ENCODE measurements at places on chromosomes 6 and 20. TPM values are rescaled to one million over a fixed set of nuclear protein-coding genes. Genes with fewer than 3 reads are reported as not detected.

The BMP7 gene
- total RNA-seq: 15.3 TPM

The CYP39A1 gene
- total RNA-seq: 0.84 TPM

The CPNE5 gene
- total RNA-seq: 0.29 TPM

DNA sequence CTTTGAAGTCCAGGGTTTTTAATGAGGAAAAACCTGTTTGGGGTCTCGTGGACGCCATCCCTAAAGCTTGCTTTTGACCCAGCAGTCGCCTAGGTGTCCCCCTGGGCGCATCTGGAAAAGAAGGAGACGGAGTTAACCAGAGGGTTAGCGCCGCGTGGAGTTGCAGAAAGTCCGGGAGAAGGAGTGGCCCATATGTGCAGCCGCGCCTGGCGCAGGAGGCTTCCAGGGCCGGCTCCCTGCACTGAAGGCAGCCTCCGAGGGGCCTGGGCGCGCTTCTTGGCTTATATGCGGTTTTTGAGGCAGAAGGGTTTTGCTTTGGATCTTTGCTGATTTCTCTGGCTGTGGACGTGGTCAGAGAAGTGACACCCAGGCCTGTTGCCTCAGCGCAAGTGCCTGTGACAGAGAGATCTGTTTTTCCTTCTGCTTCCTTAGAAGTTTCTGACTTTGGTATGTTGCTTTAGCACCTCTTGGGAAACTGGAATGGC is 987 bp downstream of the TMEM181 start:
- DNase-seq: no peak

GRCh38 chr6:71197780-71198179 is 90.8 kb upstream of the OGFRL1 start:
- peak; percentile 90 for DNase-seq

- peak; percentile 99 for DNase-seq
Measured at GRCh38 chr6:146913842-146914488, 290.3 kb upstream of the STXBP5 start.

GRCh38 chr20:19321176-19321575 is 108.7 kb downstream of the SLC24A3 start:
- no peak for DNase-seq

- DNase-seq: no peak
Measured at GRCh38 chr6:7532821-7533220, 8.7 kb upstream of the DSP start.

GRCh38 chr6:158311193-158311592 is 1.1 kb upstream of the TULP4 start:
- DNase-seq: no peak

DNA sequence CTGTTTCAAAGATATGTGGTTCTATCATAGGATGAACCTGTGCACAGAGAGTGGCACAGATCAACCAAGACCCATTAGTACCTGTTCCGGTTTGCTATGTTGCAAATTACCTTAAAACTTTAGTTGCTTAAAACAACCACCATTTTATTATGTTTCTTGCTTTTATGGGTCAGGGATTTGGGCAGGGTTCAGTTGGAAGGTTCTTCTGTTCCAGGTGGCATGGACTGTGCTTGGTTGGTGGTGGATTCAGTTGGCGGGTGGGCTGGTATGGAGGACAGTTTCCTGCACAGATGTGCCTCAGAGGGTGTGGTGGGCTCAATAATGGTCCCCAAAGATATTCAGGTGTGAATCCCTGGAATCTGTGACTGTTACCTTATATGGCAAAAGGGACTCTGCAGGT is 166.3 kb downstream of the SLC35B3 start:
- DNase-seq: no peak

DNA sequence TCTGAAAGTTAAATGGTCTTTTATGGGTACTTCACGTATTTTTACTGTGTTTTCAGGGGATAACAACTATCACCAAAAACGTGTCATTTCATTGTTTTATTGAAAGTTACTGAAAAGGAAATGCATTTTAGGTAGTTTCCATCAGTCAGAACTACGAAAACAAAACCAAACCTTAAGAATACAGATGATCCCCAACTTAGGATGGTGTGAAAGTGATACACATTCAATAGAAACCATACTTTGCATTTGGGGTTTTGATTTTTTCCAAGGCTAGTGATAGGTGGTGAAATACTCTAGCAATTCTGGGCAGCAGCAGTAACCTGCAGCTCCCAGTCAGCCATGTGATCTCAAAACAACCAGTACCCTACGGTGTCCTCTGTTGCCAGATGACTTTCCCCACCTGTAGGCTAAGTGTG is 25.9 kb upstream of the EFHC1 start:
- no peak for DNase-seq

DNA sequence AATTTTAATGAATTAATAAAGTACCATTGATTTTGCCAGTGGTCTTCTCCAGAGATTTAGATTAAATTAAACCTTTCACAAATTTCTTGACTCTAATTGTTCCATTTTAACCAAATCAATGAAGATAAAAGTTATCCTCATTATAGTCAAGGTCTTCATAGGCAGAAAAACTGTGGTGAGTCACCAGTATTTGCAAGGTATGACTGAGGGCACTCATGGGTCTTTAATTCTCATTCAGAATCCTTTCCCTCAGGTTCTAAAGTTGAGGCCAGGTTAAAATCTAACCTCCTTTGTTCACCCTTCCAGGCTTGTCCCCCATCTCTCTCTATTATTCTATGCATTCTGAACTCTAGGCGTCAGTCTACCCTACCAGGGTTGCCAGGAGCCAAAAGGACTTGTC is 93.9 kb downstream of the JAG1 start:
- DNase-seq: no peak

DNA sequence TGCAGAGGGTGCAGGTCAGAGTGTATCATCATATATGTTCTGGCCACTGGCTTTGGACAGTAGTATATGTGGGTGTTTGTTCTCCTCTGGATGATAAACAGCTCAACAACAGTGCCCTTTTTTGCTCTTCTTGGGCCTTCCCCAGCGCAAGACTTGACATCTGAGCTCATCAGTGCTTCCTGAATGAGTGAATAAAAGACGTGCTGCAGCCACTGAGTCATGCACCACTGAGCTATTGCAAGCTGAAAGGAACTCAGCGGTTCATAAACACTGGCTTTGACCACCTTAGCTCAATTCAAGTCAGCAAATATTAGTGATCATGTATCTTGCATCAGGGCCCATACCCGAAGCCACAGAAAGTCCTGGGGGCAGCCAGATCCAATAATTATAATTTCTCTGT is 105.3 kb upstream of the KCNG1 start:
- peak; percentile 88 for DNase-seq

- DNase-seq: peak; percentile 10
Measured at GRCh38 chr20:44586289-44586911, 4.0 kb downstream of the PKIG start.

- peak; percentile 56 for DNase-seq
Measured at GRCh38 chr6:39665861-39666260, 59.3 kb downstream of the KIF6 start.

- DNase-seq: peak; percentile 86
Measured at GRCh38 chr6:21887231-21888185, 294.0 kb downstream of the SOX4 start.

GRCh38 chr6:19368511-19368910 is 468.7 kb upstream of the ID4 start:
- peak; percentile 69 for DNase-seq

DNA sequence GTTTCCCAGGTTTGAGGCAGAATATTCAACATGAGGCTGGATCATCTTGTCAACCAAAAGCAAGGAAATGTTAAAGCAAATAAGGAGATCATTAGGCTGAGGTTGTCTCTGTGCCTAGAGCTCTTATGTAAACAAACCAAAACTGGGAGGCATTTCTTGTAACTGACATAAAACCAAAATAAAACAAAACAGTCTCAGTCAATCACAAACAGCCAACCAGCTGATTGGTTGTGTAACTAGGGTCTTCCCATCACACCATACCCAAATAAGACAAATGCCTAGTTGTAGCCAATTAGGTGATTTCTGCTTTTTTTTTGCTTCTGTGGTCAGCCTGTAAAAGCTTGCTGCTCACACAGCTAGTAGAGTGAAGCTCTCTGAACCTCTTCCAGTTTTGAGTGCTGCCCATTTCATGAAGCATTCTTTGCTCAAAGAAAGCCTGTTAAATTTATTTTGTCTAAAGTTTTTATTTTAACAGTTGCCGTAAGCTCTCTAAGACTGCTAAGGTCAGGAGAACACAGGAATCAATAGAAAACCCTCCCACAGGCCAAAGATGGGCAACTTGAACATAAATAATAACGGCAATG is 8.9 kb upstream of the FITM2 start:
- DNase-seq: no peak

DNA sequence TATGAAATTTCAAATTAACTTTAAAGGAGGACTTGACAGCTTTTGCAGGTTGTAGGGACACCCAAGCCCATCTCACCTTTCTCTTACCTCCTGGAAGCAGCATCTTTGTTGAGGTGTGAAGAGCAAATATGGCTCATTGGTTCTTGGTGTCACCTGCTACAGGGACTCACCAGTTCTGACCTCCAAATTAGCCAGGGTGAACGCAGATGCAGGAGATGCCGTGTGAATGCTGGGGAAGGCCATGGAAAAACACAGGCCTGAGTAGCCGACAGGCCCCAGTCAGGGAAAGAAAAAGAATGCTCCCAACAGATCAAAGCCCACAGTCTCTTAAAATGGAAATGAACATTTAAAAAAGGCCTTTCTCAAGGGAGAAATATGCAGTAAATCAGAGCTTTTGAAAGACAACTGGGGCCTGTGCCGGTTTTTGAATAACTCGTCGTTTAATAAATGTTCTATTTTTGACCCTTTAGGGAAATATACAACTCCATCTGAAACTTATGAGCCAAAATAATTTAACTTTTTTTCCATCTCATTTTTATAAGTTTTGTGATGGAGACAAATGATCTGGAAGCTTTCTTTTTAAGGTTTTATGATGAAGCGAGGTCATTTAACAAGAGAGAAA is 167.5 kb downstream of the CD83 start:
- DNase-seq: no peak

DNA sequence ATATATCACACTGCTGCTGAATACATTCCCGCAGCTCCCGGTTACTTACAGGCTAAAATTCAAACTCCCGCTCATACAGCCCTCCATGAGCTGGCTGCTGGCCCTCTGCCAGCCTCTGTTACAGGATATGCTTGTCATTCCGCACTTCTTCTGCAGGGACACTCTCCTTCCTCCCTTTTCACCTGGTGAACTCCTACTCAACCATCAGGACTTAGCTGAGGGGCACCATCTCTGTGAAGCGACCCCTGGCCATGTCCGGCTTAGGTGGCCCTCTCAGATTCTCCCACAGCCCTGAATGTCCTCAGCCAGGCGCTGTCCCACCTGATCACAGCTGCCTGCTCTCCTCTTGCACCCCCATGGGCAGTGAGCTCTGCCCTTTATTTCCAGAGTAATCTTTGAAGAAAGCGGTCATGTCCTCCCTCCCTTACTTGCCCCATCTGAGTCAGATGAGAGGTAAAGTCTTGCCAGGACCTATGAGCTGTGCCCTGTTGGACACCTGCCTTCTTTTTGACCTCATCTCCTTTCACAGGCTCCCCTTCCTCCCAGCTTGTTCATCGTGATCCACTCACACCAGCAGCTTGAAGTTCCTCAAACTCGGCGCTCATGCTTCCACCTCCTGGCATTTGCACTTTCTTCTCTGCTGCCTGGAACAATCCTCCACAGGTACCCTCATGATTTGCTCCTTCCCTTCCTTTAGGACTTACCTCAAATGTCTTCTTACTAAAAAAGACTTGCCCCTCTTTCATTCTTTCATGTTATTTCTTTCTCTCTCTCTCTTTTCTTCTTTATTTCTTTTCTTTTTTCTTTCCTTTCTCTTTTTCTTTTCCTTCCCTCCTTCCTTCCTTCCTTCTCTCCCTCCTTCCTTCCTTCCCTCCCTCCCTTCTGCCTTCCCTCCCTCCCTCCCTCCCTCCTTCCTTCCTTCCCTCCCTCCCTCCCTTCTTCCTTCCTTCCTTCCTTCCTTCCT is 5.6 kb downstream of the CYP24A1 start:
- DNase-seq: peak; percentile 22
